Vagina (tissue), 2 donors: ENCODE measurements at places on chromosomes 12 and 14.

- no peaks in the 10 kb centered on the region for H3K36me3 ChIP-seq
- no peak overlapping the region for H3K4me3 ChIP-seq
- no peaks in the 10 kb centered on the region for H3K4me1 ChIP-seq
- H3K27me3 ChIP-seq, result no peaks in the 10 kb centered on the region
Observed at GRCh38 chr14:30757082-30757481, 117.3 kb upstream of the COCH start.

- no peak for DNase-seq
- H3K4me1 ChIP-seq, result no peaks in the 10 kb centered on the region
- H3K27me3 ChIP-seq, result no peaks in the 10 kb centered on the region
- no peak overlapping the region for H3K4me3 ChIP-seq
- H3K27ac ChIP-seq, result no peak overlapping the region
Observed at GRCh38 chr12:89936631-89937030, 228.0 kb upstream of the ATP2B1 start.

- no peak overlapping the region for H3K4me3 ChIP-seq
- no peak for DNase-seq
- H3K27ac ChIP-seq, result no peak overlapping the region
- no peaks in the 10 kb centered on the region for H3K27me3 ChIP-seq
- H3K36me3 ChIP-seq, result no peaks in the 10 kb centered on the region
- H3K4me1 ChIP-seq, result no peaks in the 10 kb centered on the region
Observed at GRCh38 chr14:94893411-94894160, 123.7 kb upstream of the GSC start.

DNA sequence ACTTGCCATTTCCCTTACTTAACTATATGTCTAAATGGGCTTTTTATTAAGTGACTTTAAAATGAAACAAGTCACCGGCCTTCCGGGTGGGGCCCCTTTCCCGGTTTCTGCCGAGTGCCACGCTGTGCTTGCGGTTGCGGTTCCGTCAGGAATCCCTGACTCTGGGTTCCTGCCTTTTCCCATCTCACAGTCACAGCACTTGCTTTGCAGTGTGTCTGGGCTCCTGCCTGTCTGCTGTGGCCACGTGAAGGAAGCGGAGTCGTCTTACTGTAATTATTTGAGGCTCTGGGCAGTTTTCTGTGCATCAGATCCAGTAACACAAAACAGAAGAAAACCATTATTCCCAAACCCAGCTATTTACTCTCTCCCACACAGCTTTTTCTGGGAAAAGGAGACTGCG is 44.0 kb upstream of the FRMD6 start:
- H3K4me1 ChIP-seq, result no peaks in the 10 kb centered on the region
- no peak overlapping the region for H3K4me3 ChIP-seq
- DNase-seq, result no peak
- H3K27ac ChIP-seq, result no peak overlapping the region

GRCh38 chr12:117836999-117837736 is 131.6 kb downstream of the KSR2 start:
- H3K4me3 ChIP-seq, result no peak overlapping the region
- no peaks in the 10 kb centered on the region for H3K27me3 ChIP-seq
- no peaks in the 10 kb centered on the region for H3K36me3 ChIP-seq
- DNase-seq, result no peak
- no peaks in the 10 kb centered on the region for H3K4me1 ChIP-seq

DNA sequence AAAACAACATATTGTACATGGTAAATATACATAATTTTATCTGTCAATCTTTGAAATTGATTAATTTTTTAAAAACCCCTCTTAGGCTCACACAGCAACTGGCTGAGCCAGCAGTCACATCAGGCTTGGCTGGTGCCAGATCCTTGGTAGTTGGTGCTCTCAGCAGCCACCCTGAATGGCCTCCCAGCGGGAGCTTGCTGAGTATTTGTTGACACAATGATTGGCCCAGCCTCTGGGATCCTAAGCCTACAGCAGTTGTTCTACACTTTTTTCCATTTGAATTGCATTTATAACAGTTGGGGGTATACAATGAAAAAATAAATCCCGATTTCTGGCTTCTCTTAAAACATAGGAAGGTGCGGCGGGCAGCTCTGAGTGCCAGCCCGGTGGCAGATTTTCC is 11.1 kb downstream of the PRKAB1 start:
- no peak for DNase-seq
- H3K4me1 ChIP-seq, result peaks cover 6% of the 10 kb centered on the region
- H3K27me3 ChIP-seq, result no peaks in the 10 kb centered on the region
- H3K36me3 ChIP-seq, result peaks cover 65% of the 10 kb centered on the region
- H3K27ac ChIP-seq, result no peak overlapping the region

GRCh38 chr12:1747609-1748008 is 56.7 kb downstream of the ADIPOR2 start:
- H3K36me3 ChIP-seq, result no peaks in the 10 kb centered on the region
- no peak for DNase-seq
- H3K27me3 ChIP-seq, result no peaks in the 10 kb centered on the region
- H3K27ac ChIP-seq, result no peak overlapping the region
- no peaks in the 10 kb centered on the region for H3K4me1 ChIP-seq
